Glomerular endothelial cell (primary cell): ENCODE measurements at places on chromosomes 12 and 14. TPM values are rescaled to one million over a fixed set of nuclear protein-coding genes. Genes with fewer than 3 reads are reported as not detected.

DNA sequence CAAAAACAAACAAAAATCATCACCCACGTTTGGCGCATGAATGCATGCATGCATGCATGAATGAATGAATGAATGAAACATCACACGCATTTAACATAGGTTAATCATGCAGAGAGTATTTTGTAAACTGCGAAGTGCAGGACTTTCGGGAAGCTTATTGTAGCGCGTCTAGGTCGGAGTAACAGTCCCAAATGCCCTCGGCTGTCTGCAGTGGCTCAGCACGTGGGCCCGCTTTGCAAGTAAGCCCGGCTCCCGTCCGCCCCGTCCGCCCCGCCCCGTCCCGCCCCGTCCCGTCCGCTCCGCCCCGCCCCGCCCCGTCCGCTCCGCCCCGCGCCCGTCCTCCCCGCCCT lies 263 bp upstream of the IFT81 start:
- no peak for DNase-seq

The PTCSC3 gene
- not detected in 2 replicates for total RNA-seq

The WASHC4 gene
- 105 and 127 TPM in 2 replicates for total RNA-seq

The MAP3K9 gene
- 0.88 and 2.6 TPM in 2 replicates for total RNA-seq

DNA sequence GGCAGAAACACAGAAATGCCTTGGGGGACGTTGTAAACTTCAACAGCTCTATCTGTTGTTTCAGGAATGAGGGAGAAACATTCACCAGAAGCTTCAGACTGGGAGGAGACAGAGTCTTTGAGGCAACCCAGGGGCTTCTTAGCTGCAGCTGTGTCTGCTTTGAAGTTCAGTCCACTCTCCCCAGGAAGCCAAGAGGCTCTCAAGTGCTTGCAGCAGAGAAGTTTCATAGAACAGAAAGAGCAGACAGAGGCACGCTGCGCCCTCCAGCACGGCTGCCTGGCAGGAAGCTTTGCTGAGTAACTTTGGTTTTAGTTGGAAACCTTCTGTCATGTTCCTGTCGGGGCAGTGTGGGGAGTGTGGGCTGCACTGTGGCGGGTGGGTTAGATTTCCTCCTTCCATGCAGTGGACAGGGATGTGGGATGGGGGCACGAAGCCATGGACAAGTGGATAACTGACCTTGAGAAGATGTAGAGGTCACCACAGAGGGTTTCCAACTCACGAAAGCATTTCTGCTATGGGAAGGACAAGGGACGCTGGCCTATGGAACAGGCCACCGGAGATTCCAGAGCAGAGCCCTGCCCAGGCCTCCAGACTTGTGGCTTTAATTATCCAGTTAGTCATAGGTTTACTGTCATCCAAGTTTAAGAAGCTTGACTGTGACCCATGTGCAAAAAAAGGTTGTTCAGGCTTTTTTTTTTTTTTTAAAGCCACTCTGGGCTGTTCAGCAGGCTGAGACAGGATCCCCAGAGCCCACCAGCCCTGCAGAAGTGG lies 107.7 kb downstream of the ARF6 start:
- no peak for DNase-seq

The TBX3 gene
- total RNA-seq, result 6.8 and 6.9 TPM in 2 replicates

GRCh38 chr12:48996794-48997718 lies 2.1 kb downstream of the DDN start:
- no peak for DNase-seq

- DNase-seq, result no peak
Observed at GRCh38 chr14:38208618-38209562, 1.2 kb downstream of the SSTR1 start.

- DNase-seq, result no peak
Observed at GRCh38 chr12:65300679-65301349, 22.3 kb downstream of the MSRB3 start.

The BDKRB2 gene
- 1.7 and 4.1 TPM in 2 replicates for total RNA-seq

DNA sequence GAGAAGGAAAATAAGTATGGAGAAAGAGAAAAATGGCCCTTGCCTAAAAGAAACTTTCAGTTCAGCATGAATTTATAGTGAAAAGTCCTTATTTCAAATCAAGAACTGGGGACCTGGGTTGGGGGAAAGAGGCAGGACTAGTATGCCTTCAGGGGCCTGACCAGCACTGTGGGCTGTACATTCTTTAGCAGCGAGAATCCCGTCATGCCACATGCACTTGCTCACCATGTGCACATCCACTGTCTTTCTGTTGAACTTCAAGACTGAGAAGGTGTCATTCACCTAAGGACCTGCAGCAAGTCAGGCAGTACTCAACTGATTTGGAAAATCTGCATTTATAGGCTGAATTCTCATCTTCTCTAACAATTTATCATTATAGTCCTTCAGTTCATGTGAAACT lies 50.2 kb downstream of the RAB35 start:
- no peak for DNase-seq

DNA sequence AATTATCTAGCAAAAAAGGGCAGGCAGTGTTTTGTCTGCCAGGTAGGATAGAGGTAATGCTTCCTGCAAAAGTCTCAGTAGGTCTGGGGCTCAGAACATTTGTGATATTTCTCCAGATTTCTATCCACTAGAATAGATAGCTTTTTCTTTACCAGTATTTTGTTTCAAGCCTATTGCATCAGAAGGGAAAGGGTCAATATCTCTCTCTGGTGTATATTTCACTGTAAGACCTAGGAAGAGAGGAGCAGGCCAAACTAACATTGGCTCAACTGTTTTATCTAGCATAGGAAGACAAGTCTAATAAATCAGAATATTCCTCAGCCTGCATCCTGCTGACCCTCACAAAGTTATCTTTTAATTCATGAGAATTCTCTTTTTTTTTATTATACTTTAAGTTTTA lies 106.7 kb upstream of the DAAM1 start:
- DNase-seq, result no peak

- DNase-seq, result no peak
Observed at GRCh38 chr12:623172-623864, 39.9 kb downstream of the NINJ2 start.

- no peak for DNase-seq
Observed at GRCh38 chr12:6205761-6206160, 5.6 kb downstream of the CD9 start.

DNA sequence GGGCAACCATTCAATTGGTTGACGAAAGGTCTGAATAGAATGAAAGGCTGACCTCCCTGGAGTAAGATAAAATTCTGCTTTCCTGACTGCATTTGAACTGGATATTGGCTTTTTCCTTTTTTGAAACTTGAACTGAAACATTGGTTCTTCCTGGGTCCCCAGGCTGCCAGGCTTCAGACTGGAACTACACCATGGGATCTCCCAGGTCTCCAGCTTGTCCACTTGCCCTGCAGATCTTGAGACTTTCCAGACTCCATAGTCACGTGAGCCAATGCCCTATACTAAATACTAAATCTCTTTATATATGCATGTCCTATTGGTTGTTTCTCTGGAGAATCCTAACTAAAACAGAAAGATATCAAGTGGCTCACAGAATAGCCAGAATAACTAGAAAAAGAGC lies 118.7 kb upstream of the KRR1 start:
- DNase-seq, result no peak

The TESPA1 gene
- not detected in 2 replicates for total RNA-seq

- no peak for DNase-seq
Observed at GRCh38 chr14:100283984-100284881, 22.0 kb downstream of the SLC25A29 start.

GRCh38 chr12:119147847-119148448 lies 30.8 kb upstream of the HSPB8 start:
- DNase-seq, result no peak

GRCh38 chr12:125683748-125684381 lies 618.6 kb downstream of the AACS start:
- no peak for DNase-seq

DNA sequence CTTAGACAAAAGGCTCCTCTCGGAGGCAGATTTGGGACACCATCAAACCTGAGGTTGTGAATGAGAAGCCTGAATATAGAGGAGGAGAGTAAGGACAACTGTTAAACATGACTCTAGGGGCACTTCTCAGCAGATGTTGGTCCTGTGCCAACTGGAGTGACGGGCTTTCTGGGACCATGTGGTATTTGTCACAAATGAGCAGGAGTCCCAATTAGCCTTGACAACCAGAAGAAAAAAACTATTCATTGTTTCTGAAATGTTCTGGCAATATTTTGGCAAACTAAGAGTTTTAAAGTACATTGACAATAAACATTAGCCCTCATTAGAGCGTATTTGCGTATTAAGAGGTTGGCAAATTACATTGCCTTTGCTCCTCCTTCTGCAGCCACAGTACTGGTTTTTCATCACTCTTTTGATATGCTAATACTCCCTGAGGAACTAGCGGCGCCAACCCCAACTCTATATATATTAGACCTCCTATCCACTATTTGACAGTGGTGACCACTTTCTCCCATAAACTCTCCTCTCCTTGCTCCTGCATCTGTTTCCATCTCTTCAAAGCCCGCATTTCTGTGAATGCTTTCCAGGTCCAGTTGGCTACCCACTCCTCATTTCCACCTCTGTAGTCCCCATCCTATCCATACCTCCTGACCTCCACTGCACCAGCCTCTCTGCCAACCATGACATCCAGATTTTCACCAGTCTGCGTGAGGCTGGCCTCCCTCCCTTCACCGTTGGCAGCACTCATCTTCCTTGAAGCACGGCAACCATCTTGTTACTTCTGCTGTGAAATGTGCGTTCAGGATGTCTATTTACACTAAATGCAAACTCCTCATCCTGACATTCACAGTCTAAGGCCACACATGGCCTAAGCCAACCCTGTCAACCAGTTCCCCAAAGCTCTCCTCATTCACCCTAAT lies 100.7 kb downstream of the ZFC3H1 start:
- no peak for DNase-seq

DNA sequence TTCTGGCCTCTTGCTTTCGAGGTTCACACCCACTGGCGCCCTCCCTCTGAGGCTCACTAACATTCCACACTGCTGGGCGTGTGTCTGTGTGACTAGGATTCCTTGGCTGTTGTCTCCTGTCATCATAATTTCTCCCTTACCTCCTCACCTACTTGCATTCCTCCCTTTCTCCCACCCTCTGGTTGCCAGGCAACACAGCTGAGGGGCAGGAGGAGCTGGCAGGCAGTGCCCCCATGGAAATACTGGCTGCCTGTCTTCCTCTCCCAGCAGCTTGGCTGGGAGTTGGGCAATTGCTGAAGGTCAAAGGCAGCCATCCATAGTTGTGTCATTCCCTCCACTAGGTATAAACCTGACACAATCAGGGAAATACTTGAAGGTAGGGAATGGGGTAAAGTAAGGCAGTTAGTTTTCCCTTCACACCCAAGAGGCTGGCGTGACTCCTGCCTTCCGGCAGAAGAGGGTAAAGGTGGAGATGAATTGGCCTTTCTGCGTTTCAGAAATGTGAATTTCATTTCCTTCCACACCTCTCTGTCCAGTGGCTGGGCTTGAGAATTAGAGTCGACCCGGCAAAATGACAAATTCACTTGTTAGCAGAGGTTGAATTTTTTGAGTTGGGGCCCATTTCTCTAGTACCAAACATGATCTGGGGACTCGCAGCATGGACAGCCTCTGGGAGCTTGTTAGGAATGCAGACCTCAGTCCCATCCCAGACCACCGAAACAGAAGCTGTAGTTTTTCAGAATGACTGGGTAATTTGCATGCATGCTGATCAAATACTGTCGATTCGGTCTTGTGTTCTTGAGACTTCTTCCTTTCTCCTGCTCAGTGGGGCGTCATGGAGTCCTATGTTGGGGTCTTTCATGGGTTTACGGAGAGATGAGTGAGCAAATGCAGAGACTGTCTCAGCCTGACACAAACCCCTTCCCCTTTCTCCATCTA lies 24.3 kb upstream of the EMP1 start:
- no peak for DNase-seq

GRCh38 chr12:14175206-14175605 lies 190.3 kb upstream of the ATF7IP start:
- no peak for DNase-seq

DNA sequence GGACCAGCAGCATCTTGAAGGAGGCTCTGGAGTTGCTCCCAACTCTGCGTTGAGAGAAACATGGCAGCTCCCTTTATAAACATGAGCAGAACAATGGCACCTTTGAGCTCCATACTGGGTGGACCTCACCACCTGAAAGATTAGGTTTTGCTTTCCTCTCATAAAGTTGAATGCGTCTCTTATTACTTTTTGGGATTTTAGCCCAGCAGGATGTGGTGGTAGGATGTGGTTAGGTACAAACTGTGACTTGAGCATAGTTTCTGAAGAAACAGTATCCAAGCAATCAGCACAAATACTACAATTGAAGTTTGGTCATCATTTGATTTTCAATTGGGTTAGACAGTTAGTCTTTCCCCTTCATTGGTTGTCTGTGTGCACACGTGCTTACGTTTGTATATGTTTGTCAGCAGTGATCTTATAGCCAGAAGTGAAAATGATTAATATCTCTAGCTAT lies at the start of gene PRR4:
PRR4 (minus strand) TSS at position 51 of the 454 bp plus-strand sequence; CDS start at position 13, 38 bp downstream.
- no peak for DNase-seq

DNA sequence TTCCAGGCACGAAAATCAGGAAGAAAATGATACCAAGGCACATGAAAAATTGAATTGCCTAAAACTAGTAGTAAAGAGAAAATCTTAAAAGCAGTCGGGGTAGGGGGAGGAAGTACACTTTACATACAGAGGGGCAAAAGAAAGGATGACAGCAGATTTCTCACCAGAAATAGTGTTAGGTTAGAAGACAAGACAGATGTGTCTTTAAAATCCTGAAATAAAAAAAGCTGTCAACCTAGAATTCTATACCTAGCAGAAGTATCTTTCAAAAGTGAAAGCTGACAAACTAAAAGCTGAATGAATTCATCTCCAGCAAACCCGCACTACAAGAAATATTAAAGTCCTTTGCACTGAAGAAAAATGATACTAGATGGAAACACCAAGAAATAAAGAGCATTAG lies 280.4 kb downstream of the FOXN3 start:
- no peak for DNase-seq

GRCh38 chr12:2492236-2492635 lies 302.5 kb upstream of the FKBP4 start:
- no peak for DNase-seq

DNA sequence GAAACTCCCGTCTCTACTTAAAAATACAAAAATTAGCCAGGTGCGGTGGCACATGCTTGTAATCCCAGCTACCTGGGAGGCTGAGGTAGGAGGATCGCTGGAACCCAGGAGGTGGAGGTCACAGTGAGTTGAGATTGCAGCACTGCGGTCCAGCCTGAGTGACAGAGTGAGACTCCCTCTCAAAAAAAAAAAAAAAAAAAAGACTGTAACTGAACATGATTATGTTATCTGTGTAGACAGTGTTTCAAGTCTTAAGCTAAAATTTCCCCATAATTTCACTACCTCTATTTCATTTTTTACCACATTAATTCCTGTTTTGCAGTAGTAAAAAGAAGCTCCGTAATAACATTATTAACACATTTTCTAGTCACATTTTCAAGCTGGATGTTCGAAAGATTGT lies 5.4 kb downstream of the PLBD1 start:
- DNase-seq, result no peak

The BDKRB1 gene
- total RNA-seq, result not detected in 2 replicates

- no peak for DNase-seq
Observed at GRCh38 chr12:59055204-59055860, 135.0 kb upstream of the LRIG3 start.

The CLEC6A gene
- total RNA-seq, result not detected in 2 replicates

The WNT5B gene
- total RNA-seq, result 9.4 and 9.6 TPM in 2 replicates

DNA sequence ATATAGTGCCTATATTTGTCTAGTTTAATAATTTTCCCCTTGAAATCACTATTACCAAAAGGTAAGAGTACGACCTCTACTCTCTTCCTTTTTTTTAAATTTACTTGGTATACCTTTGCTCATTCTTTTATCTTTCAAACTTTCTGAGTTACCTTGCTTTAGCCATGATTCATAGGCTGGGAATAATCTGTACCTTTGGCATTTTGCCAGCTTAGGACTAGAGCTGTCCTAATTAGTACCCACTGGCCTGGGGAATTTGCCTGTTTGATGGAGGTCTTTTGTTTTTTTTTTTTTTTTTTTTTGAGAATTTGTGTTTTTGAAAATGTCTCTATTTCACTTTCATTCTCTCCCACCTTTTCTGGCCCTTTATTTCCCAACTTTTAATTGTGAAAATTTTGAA lies 8.7 kb upstream of the SLC4A8 start:
- no peak for DNase-seq
